Left renal pelvis (tissue), 4 donors: ENCODE measurements at places on chromosomes 2 and 18.
A peak's percentile ranks its signal among the peaks of the same experiment; 100 is the strongest.

- DNase-seq, result peak; percentile 46
Measured at GRCh38 chr2:28958689-28959088, 22.4 kb upstream of the TOGARAM2 start.

GRCh38 chr2:127182626-127183458 is 37.3 kb downstream of the CYP27C1 start:
- no peak for DNase-seq

- no peak for DNase-seq
Measured at GRCh38 chr2:159002462-159003111, 34.1 kb downstream of the TANC1 start.

GRCh38 chr2:69817729-69818501 is 11.5 kb upstream of the GMCL1 start:
- no peak for DNase-seq

DNA sequence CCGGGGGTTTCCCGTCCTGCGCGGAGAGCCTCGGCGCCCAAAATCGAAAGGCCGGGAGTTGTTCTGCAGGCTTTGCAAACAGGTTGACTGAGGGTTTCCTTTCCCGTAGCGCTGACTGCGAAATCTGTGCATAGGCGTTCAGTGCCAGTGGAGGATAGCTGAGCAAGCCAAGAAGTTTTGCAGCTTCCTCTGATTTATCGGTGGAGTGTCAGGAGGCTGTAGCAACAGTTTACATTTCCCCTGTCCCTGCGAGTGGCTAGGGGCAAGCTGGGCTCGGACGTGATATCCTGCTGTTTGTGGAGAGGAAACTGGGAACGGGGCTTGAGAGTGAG is 694 bp downstream of the THSD7B start:
- DNase-seq, result no peak

- no peak for DNase-seq
Measured at GRCh38 chr2:196291873-196292800, 120.8 kb upstream of the STK17B start.

- DNase-seq, result no peak
Measured at GRCh38 chr2:235727891-235728799, 234.3 kb downstream of the AGAP1 start.

DNA sequence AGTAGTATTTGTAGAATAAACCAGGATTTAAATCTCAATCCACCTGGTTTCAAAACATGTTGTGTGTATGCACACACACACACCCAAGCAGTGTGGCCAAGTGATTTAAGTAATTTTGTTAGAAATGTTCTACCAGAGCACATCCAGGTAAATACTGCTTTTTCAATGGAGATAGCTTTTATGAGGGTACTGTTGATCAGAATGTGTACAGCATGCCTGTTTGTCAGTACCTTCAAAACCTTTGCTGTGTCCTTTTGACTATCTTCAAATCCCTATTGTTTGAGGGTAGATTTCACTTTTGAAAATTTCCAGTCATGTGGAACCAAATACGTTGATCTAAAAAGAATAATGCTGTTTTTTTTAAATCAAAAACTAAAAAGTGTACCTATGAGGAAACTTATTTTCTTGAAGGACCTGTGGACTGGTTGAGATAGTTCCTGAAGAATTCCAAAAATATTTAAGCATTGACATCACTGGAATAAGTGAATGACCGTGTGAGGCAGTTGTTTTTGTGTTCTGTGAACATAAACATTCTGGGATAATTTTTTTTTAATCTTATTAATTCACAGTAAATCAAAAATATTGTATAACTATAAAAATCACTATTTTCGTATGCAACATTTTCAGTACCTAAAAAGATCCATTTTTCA is 70.9 kb downstream of the PTRHD1 start:
- no peak for DNase-seq

- DNase-seq, result no peak
Measured at GRCh38 chr18:2997429-2997828, 15.5 kb downstream of the LPIN2 start.

- DNase-seq, result no peak
Measured at GRCh38 chr18:39692367-39693015, 2126.9 kb upstream of the CELF4 start.

GRCh38 chr18:63831080-63831788 is 56.0 kb downstream of the SERPINB7 start:
- DNase-seq, result no peak

DNA sequence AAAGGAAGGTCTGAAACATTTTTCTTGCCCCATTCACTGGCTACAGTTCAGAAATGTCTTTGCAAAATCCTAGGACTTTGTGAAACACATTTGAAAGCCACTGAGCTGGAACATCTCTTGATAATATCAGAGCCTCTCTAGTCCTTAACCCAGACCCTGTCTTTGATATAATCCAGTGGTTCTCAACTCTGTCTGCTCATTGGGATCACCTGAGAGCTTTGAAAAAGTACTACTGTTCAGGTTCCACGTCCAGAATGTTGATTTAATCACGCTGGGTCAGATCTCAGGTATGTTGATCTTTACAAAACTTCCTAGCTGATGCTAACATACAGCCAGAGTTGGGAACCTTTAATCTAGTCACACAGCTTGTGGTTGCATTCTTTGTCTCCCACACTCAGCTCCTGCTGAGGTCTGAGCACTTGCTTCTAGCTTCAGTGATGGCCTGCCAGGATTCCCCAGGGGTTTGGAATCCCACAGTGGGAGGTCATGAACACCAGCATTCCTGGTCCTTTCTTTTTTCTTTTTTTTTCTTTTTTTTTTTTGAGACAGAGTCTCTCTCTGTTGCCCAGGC is 262.7 kb downstream of the SETBP1 start:
- no peak for DNase-seq

DNA sequence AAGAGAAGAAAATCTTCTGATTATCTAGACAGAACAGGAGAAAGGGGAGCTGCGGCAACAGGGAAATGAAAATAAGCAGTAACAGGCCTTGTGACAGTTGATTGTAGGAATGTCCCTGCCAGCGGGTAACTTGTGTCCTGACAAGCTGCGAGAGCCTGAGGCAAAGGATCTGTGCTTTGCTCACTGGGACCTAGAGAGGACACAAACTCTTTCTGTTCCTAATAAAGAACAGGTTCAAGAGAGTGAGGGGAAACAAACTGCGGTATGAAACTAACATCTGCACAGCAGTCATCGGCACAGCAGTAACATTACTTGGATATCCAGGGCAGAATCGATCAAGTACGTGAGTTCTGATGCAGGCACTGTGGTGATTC is 103.7 kb upstream of the THOC1 start:
- DNase-seq, result no peak

- no peak for DNase-seq
Measured at GRCh38 chr18:21439431-21439846, 161.1 kb downstream of the ESCO1 start.
